T-helper 1 cell (primary cell): ENCODE measurements at places on chromosomes 2 and 18.

- no peak for DNase-seq
Observed at GRCh38 chr2:216486271-216486670, 12.4 kb upstream of the RPL37A start.

DNA sequence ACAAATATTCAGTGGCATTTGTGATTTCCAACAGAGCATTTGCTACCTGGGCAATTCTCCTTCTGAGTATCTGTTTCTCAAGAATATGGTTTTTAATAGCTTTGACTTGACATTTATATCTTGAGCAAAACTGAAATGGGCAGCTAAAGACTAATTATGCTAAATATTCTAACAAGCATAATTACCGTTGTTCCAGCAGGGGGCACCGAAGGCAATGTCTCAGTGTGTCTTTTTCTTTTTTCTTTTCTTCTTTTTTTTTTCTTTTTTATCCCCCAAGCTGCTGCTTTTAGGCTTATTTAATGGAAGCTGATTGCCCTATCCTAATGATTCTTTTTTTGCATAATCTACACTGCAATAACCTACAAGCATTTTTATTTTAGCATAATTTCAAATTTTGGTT lies 138.9 kb upstream of the NABP1 start:
- DNase-seq = no peak

GRCh38 chr2:182565911-182566567 lies 139.2 kb upstream of the PDE1A start:
- no peak for DNase-seq

GRCh38 chr2:104787298-104788065 lies 66.4 kb upstream of the POU3F3 start:
- DNase-seq = no peak

- no peak for DNase-seq
Observed at GRCh38 chr2:210356944-210357343, 42.0 kb upstream of the MYL1 start.

DNA sequence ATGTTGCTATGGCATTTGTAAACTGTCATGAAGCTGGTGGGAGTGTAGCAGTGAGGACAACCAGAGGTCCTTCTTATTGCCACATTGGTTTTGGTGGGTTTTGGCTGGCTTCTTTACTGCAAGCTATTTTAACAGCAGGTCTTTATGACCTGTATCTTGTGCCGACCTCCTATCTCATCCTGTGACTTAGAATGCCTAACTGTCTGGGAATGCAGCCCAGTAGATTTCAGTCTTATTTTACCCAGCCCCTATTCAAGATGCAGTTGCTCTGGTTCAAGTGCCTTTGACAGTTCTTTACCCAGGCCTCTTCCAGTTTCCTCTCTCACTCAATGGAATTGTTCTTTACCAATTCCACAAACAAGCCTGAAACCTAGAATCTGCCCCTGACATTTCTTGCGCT lies 145.1 kb downstream of the KCNE4 start:
- no peak for DNase-seq

DNA sequence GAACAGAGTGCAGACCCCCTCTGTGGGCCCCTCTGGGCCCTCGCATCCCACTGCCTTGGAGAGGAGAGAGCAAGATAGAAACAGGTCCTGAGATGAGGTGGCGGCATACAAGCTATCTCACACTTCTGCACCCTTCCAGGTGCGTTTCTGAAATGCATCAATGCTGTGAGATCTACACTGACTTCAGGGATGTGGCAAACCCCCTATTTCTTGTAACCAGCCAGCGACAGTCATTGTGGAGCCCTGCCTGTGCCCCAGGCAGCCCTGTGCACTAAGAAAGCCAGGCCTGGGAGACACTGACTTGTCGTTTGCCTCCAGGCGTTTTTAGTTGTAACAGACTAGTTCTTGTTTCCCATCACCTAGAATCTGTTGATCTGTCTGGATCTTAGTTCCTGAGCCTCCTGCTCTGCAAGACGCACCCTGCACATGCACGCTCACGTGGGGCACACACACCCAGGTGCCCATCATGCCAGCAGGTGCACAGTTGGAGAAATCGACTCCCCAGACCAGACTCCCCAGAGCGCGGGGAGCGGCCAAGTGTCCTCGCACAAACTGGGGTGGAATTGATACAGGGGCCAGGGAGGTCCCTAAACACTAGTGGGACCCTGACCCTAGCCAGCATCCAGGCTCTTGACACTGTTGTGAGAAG lies 238.0 kb downstream of the FAM210A start:
- DNase-seq = no peak

DNA sequence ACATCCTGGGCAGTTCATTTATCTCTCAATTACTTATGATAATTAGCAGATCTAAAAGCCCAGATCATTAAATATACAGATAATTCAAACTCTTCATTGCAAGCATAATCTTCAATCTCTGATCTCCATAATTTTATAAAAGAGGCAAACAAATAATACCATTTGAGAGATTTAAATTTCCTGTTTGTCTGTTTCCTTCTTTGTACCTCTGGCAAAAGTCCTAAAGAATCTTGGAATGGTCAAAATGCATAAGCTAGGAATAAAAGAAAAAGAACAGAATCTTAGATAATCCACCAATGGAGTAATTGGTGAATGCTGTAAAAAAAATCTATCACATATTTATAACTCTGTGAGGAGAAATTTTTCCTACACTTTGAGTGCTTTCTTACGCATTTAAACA lies 1080.9 kb upstream of the ZEB2 start:
- no peak for DNase-seq

GRCh38 chr2:187912950-187913349 lies 358.7 kb upstream of the TFPI start:
- no peak for DNase-seq

- DNase-seq = no peak
Observed at GRCh38 chr2:887639-888038, 63.0 kb upstream of the SNTG2 start.

DNA sequence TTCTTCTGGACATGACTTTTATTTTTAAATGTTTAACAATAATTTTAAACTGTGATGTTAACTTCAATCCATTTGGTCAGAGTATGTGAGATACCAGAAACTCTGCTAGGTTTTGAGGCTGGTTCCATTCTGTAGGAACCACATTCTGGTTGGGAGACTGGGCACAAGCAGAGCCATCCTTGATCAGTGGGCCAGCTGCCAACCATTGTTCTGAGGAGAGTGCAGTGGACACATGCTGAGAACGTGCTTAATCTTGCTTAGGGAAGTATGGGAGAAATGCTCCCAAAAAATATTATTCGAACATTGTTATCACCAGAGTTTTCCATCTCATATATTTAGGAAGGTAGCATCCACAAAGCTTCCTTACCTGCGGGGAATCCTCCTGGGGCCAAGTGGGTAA lies 155.8 kb downstream of the RTN4 start:
- DNase-seq = no peak

GRCh38 chr2:188243381-188243780 lies 48.3 kb upstream of the GULP1 start:
- DNase-seq = no peak

GRCh38 chr2:47312491-47312850 lies 90.5 kb upstream of the MSH2 start:
- no peak for DNase-seq

GRCh38 chr2:192203876-192204275 lies 9.1 kb upstream of the TMEFF2 start:
- no peak for DNase-seq

GRCh38 chr2:205723179-205723578 lies 40.9 kb downstream of the NRP2 start:
- DNase-seq = no peak

- no peak for DNase-seq
Observed at GRCh38 chr2:200733713-200734198, 78.0 kb upstream of the BZW1 start.

DNA sequence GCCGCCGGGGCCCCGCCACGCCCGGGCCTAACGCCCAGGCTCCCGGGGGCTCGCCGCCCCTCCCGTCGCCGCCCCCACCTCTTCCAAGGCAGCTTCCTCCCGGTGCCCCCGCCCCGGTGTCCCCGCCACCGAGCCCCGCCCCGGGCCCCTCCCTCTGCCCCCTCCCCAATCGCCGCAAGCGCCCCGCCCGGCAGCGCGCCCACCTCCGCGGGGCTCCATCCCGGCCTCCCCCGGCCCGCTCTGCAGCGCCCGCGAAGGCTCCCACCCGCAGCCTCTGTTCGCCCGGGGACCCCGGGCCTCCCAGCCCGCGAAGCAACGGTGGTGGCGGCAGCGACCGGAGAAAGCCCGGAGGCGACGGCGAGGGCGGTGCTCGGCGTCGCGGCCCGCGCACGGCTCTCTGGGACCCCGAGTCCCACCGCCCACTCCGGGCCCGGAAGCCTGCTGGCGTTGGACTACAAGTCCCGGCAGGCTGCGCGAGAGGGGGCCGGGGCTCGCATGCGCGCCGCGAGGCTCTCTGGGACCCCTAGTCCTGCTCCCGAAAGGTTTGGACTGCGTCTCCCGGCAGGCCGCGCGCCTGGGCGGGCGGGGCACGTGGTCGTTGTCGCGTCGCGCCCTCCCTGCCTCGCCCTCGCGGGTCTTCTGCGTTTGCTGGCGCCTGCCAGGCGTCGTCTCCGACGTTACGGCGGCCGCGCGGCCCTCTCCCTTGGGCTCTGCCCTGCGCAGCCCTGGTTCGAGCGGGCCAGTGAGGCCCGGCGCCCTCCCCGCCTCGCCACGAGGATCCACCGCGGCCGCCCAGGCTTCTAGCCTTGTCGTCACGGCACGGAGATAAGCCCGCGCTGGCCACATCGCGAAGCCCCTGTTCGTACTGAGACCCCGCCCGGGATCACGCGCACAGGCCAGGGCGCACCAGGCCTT lies at the start of gene STK25:
Gene STK25, minus strand, starts transcription at position 345 of the 915 bp plus-strand sequence. CDS start 549 bp downstream, outside the sequence.
- peak; percentile 93 for DNase-seq

DNA sequence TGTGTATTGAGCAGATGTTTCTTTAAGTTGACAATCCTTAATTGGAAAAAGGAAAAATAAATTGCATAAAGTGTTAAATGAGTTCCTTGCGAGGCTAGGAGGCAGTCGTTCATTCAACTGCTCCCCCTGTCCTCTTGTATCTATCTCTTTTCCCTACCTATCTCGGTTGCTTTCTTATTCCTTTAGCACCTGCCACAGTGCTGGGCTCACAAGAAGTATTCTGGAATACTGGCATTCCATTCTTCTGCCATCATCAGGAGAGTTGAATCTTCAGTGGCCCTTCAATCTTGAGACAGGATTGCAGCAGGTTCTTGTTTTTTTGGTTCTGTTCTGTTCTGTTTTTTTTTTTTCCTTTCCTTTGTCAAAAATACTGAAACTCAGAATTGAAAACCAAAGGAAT lies 143.1 kb upstream of the AQP4 start:
- DNase-seq = no peak

DNA sequence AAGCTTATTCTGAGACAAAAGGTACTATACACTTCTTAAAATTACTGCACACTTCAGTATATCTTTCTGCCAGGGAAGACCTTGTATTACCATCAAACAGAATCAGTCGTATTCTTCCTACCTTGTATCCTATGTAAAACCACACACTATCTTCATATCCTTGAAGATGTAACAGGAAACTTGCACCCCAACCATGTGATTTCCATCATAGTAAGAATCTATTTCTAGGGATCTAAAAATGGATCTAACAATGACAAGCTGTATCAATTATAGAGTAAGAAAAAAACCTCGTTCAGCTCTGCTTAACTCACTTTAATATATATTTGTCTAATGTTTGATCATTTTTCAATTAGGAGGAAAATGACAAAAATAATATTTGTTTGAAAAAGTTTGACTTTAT lies 60.2 kb downstream of the WDR75 start:
- no peak for DNase-seq

- peak; percentile 28 for DNase-seq
Observed at GRCh38 chr2:134181219-134181618, 72.7 kb upstream of the MGAT5 start.

DNA sequence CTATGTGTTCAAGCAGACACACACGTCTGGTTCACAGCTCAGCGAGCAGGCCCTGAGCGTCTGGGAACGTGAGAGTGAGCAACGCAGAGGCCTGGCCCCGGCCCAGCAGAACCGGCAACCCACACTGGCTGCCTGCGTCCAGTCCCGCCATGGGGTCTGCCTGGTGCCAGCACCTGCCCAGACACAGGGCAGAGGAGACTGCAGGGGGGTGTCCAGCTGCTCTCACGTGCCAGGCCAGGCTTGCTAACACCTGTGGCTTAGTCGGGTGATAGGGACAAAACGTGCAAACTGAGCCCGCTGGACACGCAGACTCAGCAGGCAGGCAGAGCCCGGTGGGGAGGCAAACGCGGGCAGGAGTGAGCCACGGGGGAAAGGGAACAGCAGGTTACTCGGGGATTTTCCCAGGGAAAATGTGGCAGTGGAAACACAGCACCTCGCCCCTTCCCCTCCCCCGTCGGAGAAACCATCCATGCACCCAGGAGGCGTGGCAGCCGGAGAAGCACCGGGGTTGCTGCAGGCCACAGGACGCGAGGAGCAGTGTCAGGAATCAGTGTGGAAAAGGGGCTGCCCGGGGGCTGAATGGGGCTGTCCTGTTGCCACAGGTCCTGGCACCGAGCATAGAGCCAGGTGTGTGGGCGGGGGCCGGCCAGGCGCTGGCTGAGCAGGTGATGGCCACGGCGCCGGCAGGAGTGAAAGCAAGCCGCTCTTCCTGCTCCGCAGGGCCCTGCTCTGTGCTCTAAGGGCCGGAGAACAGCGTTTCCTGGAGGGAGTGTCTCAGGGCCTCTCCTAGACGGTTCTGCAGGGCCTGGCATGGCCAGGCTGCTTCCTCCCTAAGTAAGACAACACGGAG lies 154.7 kb downstream of the HDAC4 start:
- DNase-seq = no peak

DNA sequence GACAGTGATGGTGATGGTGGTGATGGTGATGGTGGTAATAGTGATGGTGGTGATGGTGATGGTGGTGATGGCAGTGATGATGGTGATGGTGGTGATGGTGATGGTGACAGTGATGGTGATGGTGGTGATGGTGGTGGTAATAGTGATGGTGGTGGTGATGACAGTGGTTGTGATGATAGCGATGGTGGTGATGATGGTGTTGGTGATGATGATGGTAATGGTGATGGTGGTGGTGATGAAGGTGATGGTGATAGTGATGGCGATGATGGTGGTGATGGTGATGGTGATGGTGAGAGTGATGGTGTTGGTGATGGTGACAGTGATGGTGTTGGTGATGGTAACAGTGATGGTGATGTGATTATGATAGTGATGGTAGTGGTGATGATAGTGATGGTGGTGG lies 94.3 kb downstream of the ASB1 start:
- no peak for DNase-seq

- DNase-seq = no peak
Observed at GRCh38 chr2:40666398-40666797, 214.5 kb upstream of the SLC8A1 start.

GRCh38 chr2:106280722-106281446 lies 86.8 kb upstream of the UXS1 start:
- DNase-seq = no peak

DNA sequence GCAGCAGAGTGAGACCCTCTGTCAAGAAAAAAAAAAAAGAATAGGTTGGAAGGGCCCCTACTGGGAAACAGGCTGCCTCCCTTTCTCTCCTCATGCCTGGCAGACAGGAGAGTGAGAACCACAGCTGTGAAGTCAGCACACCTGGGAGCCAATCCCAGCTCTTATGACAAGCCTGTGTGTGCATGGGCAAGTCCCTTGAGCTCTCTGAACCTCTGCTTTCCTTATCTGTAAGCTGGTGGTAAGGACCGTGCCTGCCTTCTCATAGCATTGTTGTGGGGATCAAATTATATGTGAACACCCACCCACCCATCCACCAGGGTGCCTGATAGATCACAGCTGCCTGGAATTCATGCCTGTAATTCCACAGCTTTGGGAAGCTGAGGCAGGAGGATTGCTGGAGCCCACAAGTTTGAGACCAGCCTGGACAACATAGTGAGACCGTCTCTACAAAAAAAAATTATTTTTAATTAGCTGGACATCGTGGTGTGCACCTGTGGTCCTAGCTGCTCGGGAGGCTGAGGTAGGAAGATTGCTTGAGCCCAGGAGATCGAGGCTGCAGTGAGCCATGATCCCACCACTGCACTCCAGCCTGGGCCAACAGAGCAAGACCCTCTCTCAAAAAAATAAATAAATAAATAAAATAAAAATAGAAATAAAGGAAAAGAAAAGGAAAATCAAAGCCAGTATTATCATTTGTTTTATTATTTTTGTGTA lies 66.9 kb upstream of the MCFD2 start:
- no peak for DNase-seq
